ENCODE measurements at places on chromosomes 6 and 20.

DNA sequence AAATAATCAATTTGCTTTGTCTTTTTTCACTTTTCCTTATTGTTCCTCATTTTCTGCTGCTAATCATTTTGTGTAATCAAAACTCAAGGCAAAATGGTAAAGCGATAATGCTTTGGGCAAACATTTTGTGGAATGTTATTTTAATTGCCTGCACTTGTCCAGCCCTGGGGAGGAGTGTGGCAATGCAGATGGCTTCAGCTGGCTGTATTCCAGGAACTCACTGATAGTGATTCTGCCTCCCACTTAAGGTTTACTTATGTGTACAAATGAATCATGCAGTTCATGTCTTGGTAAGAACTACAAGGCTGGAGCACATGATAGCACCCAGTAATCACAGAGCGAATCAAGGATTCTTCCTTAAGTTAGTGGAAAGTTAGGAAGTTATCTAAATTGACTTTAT is 107.8 kb downstream of the COL19A1 start:
- DNase-seq, result no peak

GRCh38 chr6:15369838-15370237 is 124.0 kb downstream of the JARID2 start:
- DNase-seq, result no peak

GRCh38 chr6:146912730-146913685 is 291.2 kb upstream of the STXBP5 start:
- DNase-seq, result no peak

- DNase-seq, result no peak
Observed at GRCh38 chr6:143059663-143060353, 881 bp upstream of the AIG1 start.

DNA sequence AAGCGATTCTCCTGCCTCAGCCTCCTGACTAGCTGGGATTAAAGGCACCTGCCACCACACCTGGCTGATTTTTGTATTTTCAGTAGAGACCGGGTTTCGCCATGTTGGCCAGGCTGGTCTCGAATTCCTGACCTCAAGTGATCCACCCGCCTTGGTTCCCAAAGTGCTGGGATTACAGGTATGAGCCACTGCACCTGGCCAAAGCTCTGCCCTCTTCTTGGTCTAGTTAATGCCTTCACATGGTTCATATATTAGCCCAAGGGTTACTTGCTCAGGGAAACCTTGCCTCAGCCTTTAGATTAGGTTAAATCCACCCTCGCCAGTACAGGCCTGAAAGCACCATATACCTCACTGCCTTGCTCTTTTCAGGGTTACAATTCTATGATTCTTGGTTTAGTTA is 26.1 kb downstream of the TSHZ2 start:
- DNase-seq, result no peak

DNA sequence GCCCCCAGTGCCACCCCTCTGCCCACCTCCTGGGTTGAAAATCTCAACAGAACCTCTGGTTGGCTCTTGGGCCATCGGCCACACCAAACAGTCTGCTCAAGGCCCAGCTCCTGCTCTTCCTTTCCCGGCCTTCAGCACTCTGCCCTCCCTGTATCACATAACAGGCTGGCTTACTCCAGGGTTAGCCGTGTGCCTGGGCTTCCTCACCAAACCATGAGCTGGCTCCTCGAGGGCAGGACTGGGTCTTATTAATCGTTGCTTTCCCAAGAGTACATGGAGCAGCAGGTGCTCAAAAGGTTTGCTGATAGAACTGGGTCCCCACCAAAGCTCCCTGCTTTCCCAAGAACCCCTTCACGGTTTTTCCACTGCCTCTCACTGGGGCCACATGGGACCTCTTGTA is 12.7 kb upstream of the FAM83C start:
- DNase-seq, result no peak

- DNase-seq, result no peak
Observed at GRCh38 chr6:3473773-3474172, 16.9 kb upstream of the SLC22A23 start.

DNA sequence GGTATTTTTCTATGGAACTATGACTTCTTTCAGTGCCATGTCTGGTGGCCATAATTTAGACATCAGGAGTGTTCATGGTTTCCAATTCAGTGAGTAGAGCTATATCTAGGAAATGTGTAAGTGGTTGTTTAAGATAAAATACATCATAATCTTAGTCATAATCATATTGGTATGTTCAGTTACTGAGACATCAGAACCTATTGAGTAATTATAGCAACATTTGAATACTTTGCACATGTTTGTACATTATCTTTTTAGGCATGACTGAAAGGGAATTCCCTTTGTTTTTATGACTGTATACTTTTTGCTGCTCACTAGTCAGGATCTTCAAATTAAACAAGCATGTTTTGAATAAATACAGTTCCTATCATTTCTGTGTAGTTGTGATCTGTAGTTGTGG is 64.0 kb downstream of the STXBP5 start:
- no peak for DNase-seq

GRCh38 chr6:6560909-6561308 is 27.6 kb upstream of the LY86 start:
- DNase-seq, result no peak

- no peak for DNase-seq
Observed at GRCh38 chr6:153231048-153231646, 100.1 kb upstream of the RGS17 start.

GRCh38 chr6:52081237-52081636 is 6.2 kb downstream of the PKHD1 start:
- no peak for DNase-seq

DNA sequence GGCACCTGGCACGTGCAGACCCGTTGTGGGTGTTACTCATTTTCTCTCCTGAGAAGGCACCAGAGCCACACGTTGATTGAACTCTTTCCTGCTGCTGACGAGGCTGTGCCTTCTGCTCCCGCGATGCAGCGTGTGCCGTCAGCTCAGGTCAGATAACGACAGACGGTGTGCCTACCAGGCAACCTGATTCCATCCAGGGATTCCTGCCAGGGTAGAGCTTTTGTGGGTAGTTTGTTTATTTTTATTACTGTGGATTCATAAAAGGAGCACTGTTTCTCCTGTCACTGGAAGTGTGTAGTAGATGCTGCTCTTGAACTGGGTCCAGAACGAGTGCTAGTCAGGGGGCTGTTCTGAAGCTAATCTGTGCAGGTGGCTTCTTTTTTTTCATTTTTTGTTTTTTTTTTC is 20.7 kb downstream of the PRPF6 start:
- no peak for DNase-seq

- DNase-seq, result no peak
Observed at GRCh38 chr6:75489025-75489424, 4.6 kb downstream of the FILIP1 start.

DNA sequence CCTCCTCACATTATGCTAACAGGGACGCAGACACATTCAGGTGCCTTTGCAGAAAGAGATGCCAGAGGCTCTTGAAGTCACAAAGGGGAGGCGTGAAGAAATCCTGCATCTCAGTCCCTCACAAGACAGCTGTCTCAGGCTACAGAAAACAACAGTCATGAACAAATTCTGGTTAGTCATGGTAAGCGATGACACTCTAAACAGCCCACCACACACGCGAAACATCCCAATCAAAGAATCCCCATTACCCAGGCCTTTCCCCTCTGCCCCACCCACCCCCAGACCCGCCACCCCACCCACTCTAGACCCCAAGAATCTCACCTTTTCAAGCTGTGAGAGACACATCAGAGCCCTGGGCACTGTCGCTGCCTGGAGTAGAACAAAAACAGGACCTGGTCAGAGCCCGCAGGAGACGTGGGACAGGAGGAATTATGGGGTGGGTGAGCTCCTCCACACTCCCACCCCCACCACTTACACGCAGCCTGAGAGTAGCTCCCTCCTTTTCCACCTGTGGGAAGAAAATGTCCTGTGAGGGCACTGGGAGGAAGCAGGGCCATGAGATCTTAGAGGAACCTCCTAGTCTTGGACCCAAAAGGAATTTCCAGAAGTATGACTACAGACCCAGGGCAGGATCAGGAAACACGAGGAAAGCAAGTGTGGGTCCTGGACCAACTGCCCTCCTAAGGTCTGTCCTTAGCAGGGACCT is 2.7 kb downstream of the HLA-B start:
- DNase-seq, result no peak

- no peak for DNase-seq
Observed at GRCh38 chr6:134368670-134369069, 50.8 kb upstream of the SGK1 start.

- no peak for DNase-seq
Observed at GRCh38 chr6:15148356-15148946, 97.4 kb upstream of the JARID2 start.

GRCh38 chr20:32877507-32877906 is 18.8 kb downstream of the EFCAB8 start:
- DNase-seq, result no peak

DNA sequence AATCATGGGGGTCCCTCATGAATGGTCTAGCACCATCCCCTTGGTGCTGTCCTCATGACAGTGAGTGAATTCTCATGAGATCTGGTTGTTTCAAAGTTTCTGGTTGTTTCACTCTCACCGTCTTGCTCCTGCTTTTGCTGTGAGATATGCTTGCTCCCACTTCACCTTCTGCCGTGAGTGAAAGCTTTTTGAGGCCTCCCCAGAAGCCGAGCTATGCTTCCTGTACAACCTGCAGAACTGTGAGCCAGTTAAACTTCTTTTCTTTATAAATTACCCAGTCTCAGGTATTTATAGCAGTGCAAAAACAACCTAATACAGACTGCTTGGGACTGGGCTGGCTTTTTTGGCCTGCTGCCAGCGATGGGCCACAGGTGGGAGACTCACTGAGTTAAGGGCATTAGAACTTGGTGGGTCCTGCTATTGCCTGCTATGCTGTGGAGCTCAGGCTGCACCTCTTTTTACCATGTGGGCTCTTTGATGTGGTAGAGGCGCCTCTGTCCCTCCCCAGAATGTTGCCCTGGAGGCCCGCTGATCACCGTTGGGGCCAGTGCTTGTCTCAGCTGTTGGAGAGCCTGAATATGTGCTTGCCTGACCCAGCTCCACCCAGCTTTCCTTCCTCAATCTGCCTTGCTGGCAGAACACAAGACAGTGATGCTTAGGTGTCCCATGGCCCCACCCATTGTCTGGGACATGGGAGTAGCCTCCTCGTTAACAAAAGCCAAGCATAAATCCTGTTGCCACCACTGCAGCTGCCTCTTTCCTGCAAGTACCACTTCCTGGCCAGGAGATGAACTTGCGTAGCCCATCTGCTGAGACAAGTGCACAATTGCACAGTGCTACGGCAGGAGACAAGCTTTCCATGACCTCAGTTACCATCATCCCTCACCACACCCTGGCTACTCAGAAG is 47.1 kb downstream of the IGF2R start:
- no peak for DNase-seq

DNA sequence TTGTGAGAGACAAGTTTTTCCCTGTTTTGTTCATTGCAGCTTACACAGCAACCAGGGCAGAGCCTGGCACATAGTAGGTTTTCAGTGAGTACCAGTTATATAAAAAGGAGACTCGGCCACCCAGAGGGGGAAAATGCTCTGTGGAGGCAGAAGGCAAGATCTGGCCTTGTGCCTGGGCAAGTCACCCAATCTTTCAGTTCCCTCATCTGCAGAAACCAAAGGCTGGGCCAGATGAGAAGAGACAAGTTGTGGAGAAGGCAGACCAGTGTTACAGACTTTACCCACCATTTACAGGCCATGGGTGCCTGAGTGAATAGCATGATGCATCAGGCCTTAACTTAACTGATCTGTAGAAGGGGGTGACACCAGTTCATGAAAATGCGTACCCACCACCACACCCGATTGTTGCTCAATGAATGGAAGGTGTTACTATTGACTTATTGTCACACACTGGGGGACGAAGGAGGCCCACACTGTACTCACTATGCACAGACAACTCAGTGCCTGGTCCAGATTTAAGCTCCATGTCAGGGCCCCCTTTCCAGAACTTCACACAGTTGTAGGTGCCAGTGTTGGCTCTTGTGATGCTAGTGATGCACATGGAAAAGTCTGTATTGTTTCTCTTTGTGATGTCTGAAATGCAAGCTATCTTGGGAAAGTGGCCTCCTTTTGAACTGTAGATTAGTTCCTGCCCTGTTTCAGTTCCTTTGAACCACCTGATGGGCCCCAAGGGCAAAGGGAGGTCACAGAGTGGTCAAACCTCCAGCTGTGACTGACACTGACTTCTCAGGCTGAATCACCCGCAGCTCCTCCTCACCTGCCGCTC is 64.3 kb upstream of the SIRPG start:
- no peak for DNase-seq

GRCh38 chr20:24651171-24651975 is 181.9 kb downstream of the SYNDIG1 start:
- DNase-seq, result no peak

DNA sequence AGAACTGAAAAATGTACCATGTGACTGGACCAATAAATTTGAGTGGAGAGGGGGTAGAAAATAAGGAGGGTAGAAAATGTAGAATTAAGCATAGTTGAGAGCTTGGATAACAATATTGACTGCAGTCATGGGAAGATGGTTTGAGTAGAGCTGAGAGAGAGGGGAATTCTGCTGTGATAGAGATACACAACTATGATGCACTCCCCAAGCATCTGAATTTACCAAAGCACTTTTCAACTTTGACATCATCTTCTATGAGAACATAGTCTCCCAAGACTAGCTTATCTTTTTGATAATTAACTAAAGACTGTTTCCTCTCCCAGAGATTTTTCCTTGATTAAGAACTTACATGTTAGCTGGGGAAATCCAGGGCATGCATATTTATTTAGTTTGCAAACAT is 103.1 kb downstream of the TNFRSF21 start:
- DNase-seq, result no peak

DNA sequence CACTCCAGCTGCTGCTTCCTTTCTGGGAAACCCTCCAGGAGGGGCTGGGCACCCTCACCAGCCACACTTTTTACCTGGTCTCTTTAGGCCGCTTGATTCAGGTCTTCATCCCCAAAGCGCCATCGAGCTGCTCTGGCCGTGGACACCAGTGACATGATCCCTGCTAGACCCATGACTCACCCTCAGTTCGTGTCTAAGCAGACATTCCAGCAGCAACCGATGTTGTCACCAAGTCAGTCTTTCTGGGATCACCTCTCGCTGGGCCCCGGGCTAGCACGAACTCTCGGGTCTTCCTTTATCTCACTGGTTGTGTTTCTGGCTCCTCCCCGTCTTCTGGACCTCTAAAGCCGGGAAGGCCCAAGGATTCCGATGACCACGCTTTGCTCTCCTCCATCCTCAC is 43.0 kb upstream of the GPR31 start:
- no peak for DNase-seq

- DNase-seq, result no peak
Observed at GRCh38 chr6:37155394-37156312, 14.3 kb upstream of the PIM1 start.

GRCh38 chr20:33900521-33901131 is 89.5 kb downstream of the CHMP4B start:
- DNase-seq, result no peak

DNA sequence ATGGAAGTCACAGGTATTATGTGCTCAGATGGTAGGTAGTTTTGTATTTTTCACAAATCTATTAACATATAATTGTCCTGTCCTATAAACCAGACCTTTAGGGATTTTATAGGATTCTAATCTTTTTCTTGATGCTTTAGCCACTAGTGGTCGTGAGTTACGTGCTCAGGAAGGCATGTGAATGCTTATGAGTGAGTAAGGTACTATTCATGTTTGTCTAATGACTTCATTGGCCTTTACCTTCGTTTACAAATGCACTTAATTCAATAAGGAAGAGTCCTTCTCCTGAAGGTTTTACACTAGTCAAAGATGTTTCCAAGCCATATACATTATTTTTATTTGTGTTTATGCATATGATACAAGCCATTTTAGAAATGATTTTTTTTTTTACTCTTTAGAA is 23.0 kb downstream of the PACRG start:
- no peak for DNase-seq

Measured in NCI-H2081 treated with DMSO at 0.1 percent for 48 hours (cell line).